H7 (cell line): ENCODE measurements at places on chromosomes 12 and 14.

DNA sequence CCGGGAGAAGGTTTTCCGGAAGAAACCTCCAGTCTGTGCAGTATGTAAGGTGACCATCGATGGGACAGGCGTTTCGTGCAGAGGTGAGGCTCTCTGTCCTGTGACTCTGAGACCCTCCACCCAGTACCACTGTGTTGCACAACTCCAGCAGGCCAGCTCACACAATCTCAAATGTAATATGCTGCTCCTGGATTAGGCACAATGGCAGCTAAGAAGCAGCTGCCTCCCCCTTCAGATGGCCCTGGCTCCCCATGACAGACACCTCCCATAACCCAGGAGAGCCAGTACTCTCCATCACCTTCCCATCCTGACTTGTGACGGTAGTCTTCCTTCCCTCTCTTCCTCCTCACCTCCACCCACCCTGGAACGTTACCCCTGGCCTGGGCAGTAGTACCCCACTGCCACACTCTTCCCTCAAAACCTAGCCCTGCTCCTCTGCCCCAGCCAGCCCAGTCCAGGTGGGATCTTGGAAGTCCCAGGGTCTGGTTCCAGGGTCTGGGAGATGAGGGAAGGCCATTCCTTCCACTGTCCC is 2.1 kb downstream of the TNS2 start:
- DNase-seq = no peak

- DNase-seq = no peak
Measured at GRCh38 chr12:122139266-122139665, 34.8 kb downstream of the IL31 start.

GRCh38 chr14:103544388-103545218 is 15.6 kb downstream of the TRMT61A start:
- DNase-seq = peak; percentile 73

DNA sequence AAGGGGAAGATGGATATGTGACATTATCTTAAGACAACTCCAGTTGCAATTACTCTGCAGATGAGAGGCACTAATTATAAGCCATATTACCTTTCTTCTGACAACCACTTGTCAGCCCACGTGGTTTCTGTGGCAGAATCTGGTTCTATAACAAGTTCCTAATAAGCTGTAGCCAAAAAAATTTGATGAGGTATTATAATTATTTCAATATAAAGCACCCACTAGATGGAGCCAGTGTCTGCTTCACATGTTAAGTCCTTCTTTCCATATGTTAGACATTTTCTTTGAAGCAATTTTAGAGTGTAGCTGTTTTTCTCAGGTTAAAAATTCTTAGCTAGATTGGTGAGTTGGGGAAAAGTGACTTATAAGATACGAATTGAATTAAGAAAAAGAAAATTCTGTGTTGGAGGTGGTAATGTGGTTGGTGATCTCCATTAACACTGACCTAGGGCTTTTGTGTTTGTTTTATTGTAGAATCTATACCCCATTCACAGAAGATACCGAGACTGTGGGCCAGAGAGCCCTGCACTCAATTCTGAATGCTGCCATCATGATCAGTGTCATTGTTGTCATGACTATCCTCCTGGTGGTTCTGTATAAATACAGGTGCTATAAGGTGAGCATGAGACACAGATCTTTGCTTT is 36.9 kb downstream of the PSEN1 start:
- no peak for DNase-seq

DNA sequence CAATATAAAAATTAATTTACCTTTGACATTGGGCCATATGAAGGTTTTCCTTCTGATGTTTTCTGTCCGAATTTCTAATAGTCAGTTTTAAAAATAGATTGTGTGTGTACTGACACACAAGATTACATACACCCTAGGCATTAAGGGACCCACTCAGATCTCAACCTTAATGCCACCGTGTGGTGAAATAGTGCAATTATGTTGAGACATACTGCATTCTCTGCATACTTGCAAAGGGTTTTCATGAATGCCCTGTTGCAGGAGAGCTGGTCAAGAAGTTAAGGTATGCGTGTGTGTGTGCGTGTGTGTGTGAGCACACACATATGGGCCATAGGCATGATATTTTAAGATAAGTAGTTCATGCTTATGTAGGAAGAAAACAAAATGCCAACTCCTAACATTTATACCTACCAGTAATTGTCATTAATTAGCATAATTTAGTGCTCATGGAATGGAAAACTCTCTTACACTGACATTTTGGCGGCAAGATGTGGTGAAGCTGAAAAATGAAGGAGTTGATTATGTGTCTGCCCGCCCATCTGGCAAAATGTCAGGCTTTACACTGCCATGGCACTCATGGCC is 58.8 kb downstream of the PIK3C2G start:
- DNase-seq = peak; percentile 31

GRCh38 chr12:6278439-6279255 is 31.8 kb upstream of the PLEKHG6 start:
- DNase-seq = peak; percentile 98

DNA sequence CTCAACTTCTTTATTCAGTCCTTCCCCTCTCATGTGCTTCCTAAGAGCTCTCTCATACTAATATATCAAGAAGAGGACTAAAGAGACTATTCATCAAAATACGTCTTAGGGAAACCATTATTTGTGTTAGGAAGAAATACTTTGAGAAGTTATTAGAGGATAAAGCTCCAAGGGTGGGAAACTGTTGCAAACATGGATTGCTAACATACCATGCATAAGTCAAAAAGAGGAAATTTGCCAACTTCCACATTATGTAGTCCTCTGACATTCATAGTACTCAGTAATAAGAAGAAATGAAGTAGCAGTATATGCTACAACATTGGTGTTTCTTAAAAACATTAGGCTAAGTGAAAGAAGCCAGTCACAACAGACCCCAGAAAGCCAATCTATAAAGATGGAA is 128.8 kb upstream of the CLEC14A start:
- DNase-seq = no peak

DNA sequence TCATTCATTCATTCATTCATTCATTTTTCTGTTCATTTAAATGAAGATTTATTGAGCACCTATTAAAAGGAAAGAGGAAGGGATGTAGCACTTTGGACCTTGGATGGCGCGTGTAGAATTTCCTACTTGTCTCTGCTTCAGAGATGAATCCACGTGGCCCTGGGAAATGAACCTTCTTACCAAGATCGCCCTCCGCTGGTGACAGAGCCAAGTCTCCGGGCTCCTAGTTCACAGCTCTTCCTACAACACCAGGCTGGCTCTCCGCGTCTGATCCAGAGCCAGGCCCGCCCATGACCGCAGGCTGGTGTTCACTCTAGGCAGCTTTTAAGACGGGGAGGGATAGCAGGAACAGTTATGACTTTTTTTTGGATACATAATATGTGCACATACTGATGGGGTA is 70.9 kb upstream of the PIWIL1 start:
- DNase-seq = peak; percentile 74

- no peak for DNase-seq
Measured at GRCh38 chr12:34198924-34199323, 176.6 kb downstream of the ALG10 start.

- DNase-seq = no peak
Measured at GRCh38 chr14:99951085-99951484, 114.1 kb upstream of the EVL start.

DNA sequence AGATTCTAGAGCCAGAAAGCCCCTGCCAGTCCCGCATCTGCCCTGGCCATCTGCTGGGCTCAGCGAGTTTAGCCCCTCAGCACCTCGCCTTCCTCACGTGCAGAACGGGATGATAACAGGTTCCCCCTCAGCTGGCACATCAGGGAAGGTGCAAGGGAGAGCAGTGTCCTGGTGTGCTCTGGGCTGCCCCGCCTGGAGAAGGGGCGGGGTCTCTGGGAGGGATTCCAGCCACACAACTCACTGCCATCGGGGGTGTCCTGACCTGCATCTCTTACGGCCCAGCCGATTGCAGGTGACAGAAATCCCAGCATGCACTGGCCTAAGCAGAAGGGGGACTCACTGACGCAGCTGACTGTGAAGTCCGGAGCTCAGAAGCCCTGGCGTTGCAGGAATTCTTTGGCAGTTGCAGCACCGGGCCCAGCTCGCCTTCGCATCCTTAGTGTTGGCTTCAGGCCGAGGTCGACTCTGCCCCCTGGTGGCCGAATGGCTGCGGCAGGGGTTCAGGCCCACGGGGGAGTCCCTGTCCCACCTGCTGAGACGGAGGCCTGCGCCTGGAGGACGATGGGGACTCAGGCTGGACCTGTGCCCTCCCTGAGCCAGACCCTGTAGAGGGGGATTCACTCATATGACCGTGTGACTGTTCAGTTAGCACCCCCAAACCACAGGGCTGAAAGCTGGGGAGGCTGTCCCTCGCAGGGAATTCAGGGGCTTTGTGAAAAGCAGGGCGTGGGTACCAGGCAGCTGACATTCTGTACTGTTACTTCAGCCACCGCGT is 178.6 kb downstream of the ADGRD1 start:
- DNase-seq = peak; percentile 95

DNA sequence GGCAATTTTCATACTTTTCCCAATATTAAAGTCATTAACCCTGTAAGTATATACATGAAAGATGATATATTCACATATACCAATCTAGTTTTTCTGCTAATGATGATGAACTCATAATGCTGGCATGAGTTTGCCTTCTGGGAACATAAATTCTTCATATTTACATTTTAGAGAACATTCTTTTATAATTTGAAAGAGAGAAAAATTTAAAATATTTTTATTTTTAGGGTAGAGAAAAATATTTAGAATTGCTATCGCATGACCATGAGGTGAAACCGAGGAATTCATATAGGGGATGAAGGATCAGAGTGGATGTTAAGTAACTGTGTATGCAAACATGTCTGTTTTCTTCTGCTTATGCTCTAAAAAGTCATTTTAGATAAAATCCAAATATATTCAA is 825.3 kb upstream of the FLRT2 start:
- DNase-seq = no peak

GRCh38 chr12:42707312-42708226 is 118.0 kb upstream of the PRICKLE1 start:
- DNase-seq = no peak

DNA sequence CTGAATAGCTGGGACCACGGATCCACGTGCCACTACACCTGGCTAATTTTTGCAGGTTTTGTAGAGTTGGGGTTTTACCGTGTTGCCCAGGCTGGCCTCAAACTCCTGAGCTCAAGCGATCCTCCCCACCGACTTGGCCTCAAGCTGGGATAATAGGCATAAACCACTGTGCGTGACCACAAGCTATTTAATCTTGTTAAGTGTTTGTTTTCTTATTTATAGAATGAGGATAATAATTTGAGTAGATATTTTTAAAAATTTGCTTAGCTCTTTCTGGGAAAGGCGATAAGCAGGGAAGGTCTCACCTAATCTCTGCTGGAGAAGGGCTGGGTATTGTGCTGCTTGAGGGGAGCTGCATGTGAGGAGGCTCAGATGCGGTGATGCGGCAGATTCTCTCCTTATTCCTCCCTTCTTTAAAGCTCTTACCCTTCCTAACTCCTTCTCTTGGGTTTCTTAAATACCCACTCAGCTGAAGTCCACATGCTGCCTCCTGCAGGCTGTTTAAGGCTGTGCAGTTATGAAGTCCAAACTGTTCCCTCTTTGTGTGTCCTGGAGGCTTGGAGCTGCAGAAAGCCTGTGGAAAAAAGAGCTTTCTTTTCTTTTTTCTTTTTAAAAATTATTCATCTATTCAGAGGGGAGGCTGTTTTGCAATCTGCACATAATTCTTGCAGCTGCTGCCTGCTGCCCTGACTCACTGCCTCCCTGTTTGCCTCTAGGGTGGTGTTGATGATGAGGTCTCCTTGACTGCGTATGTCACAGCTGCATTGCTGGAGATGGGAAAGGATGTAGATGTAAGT is 37.9 kb downstream of the A2ML1 start:
- DNase-seq = peak; percentile 77

DNA sequence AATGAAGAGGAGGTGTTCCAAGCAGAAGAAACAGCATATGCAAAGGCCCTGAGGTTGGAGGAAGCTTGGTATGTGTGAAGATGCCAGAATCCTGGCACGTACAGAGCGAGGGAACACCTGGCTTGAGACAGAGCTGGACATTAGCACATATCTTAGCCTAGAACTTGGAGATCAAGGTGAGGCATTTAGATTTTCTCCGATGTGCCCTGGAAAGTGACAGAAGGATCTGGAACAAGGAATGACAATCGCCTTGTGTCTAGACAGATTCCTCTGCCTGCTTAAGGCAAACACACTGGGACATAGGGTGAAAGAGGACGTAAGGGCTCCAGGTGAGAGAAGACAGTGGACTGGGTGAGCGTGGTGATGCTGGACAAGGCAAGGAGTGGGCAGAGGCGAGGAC is 32.2 kb upstream of the NOS1 start:
- no peak for DNase-seq

- DNase-seq = peak; percentile 8
Measured at GRCh38 chr12:100953677-100954076, 159.1 kb downstream of the ANO4 start.

GRCh38 chr12:121114019-121114639 is 18.5 kb upstream of the P2RX7 start:
- DNase-seq = no peak

GRCh38 chr12:52155048-52155868 is 36.6 kb downstream of the KRT80 start:
- no peak for DNase-seq

DNA sequence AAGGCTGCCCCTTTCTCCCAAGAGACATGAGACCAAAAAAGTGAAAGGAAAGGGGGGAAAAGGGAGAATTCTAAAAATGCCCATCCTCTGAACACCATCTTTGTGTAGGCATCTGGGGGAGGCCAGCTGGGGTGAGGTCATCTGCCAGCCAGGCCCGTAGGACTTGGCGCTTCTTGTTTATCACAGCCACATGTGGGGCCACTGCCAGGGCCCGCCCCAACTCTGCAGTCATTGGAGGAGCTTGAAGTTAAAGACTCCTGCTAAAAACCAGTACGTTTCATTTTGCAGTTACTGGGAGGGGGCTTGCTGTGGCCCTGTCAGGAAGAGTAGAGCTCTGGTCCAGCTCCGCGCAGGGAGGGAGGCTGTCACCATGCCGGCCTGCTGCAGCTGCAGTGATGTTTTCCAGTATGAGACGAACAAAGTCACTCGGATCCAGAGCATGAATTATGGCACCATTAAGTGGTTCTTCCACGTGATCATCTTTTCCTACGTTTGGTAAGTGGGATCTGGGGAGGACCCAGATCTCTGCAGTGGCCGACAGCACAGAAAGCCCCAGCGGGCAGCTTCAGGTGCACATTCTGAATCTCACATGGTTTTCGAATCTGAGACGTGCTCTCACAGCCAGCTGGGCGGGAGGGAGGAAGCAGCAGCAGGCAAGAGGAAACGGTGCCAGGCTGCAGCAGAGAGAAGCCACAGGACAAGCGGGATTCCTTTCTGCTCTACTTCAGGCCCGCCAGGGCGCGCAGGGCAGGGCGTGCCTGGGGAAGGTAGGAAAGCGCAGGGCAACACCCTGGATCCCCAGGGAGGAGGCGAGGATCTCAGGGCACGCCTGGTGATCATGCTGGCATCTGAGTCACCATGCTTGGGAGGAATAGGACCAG is at the start of gene P2RX7:
Gene P2RX7, plus strand, starts transcription at position 276 of the 881 bp plus-strand sequence. Its CDS starts 95 bp downstream, at position 371.
- peak; percentile 83 for DNase-seq

DNA sequence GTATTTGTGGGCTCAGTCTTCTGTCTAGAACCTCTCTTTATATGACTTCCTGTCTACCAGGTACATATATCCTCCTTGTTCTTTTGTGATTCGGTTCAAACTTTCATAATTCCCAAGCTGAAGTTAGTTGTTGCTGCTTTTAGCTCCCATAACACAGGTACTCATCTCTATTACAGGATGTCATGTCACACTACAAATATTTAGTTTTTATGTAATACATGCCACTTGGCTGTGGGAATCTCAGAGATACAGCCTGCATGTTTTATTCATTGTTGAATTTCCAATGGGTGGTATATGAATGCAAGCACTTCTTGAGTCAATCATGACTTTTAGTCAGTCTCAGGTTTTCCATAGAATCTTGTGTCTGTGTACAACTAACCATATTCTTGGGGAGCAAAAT is 122.7 kb downstream of the SINHCAF start:
- no peak for DNase-seq
